CD4-positive, alpha-beta T cell treated with Interleukin-17A for 1 hour (primary cell): ENCODE measurements at places on chromosomes 2 and 18.

- no peak for DNase-seq
These were observed 49.7 kb upstream of the RASGRP3 start for GRCh38 chr2:33426666-33427231.

- no peak for DNase-seq
These were observed 79.1 kb upstream of the SEC11C start for GRCh38 chr18:59060551-59060950.

- DNase-seq: no peak
These were observed 61.6 kb downstream of the BMP10 start for GRCh38 chr2:68809324-68810240.

DNA sequence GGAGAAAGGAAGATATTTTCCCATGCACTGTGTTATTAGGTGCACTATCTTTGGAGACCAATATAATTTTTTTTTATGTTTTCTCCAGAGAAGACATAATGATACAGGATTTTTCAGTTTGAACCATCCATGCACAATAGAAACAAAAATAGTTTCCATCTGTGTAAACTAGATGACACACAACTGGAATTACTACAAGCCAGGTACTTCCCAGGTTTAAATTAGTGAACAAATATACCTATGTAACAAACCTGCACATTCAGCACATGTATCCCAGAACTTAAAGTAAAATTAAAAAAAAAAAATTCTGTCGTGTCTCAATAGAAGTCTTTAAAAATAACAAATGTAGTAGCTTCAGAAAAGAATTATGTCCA is 1616.8 kb upstream of the ACVR2A start:
- no peak for DNase-seq

DNA sequence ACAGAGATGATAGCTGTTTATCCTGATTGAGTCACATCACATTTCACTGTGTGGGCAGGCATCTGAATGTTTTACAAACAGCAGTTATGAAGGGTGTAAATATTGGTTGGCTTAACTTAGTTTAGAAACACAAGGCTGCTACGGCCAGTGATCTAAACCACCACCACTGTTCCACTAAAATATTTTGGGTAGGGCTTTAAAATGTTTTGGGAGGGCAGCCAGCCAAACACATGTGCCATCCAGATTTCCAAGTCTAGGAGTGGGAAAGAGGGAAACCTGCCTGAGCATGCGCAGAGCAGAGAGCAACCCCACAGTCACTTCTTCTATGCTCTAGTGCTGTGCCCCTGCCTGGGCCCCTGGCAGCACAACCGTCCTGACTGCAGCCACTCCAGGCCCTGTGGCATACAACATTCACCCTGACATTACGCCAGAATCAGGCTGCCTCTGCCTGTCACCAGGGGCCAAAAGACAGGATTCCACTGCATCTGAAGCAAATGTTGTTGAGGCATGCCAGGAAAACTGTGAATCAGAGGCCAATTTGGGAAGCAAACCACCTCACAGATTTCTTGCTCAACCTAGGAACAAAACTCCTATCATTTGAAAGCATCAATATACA is 74.8 kb upstream of the COL5A2 start:
- no peak for DNase-seq

GRCh38 chr2:95323347-95324155 is 26.4 kb downstream of the KCNIP3 start:
- DNase-seq: no peak

GRCh38 chr2:98091738-98092137 is 4.8 kb downstream of the VWA3B start:
- DNase-seq: peak; percentile 2

DNA sequence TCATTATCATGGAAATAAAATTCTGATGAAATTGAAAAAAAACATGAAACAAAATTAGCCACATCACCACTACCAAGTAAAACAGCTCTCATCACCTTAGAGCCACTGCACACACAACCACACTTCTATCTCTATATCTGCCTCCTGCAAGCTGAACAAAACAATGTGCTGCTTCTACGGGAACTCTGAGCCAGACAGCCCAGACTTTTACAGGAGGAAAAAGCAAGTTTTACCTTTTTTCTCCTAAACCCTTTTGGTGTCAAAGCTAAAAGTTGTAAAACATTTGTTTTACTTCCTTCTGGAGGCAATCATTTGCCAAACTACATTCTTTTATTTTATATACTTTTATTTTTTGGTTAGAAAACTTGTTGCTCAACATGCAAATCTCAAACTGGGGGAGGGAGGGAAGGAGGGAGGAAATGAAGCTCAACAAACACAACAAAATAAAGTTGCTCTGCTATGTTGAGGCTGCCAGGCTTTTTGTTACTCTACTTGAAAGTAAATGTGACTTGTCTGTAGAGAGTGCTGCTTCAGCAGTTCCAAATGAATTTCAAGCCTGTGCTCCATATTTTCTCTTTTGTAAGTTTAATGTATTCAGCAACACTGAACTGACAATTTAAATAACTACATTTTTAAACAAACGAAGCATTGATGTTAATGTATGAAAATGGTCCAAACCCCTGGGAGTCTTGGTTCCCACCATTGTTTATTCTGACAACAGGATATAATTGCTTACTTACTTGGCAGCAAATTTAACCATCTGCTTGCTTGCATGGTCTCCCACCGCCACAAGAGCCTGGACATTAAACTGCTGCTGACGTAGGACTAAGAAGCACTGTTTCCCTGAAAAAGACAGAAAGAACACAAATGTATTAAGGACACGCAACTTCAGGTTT is 24.5 kb downstream of the DARS1 start:
- peak; percentile 50 for DNase-seq

- no peak for DNase-seq
These were observed 55.0 kb upstream of the CERS6 start for GRCh38 chr2:168401048-168401556.

DNA sequence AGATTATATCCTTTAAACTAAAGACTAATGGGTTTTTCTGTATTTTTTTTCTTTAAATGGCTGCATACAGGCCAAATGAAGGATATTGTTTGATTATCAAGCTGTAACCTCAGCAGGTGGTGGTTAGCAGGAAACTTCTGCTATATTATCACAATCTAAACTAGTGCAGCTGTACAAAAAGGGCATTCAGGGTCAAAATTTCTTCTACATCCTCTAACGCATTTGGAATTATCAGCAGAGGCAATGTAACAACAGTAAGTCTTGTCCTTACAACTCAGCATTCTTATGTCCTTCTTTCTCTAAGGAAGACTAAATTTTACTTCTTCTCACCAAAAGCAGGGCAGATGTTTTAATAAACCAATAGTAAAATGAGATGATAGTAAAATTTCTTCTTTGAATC is 135.8 kb upstream of the FN1 start:
- DNase-seq: no peak
